ENCODE measurements at places on chromosomes 5 and 9.
A peak's percentile ranks its signal among the peaks of the same experiment; 100 is the strongest.

- DNase-seq: no peak
These were observed 57.6 kb downstream of the G3BP1 start for GRCh38 chr5:151829370-151829769.

DNA sequence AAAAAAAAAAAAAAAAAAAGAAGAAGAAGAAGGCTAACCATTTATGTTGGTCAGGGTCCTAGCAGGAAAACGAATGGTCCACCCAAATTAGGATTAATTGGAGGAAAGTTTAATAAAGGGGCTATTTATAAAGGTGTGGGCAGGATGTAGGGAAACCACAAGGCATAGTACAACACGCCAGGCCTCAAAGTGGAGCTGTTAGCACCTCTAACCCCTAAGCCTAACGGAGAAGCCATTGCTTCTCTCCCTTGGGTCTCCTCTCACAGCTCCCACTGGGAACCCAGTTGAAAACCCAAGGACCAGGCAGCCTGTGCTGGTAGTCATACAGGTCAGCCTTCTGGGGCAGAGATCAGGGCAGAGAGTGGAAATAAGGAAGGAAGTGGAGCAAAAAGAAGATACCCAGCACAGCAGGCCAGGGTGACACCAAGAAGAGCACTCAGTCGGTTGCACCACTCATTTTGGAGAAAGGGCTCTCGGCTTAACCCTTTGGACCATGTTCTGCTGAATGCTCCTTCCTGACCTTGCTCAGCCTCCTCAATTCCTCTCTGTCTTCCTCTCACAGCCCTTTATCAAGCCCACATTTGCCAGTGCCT, 8.8 kb upstream of the GLIPR2 start:
- DNase-seq: no peak

DNA sequence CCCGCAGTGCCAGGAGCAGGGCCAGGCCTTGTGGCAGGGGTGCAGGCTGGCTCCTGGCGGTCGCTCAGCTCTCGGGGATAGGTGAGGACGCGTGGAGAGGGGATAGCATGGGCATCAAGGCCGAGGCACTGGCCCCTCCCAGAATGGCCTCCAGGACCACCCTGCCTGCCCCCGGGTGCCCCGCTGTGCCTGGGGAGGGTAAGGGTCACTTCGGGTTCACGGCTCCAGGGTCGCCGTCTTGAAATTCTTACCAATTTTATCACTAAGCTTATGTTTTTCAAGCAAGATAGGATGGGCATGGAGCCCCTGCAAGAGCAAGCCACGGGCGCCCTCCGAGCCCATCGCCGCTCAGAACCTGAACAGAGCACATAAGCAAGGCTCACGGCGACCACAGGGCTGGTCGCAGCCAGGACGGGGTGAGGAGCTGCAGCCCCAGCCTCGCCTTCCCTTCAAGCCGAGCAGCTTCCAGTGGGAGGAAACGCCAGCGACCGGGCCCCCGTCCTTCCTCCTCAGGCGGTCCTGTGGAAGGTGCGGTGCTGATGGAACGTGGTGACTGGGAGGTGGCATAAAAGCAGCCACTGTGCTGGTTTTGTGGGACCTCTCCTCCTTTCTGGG, 14.2 kb upstream of the CLPTM1L start:
- DNase-seq: no peak

- peak; percentile 64 for DNase-seq
These were observed 27.3 kb upstream of the EDIL3 start for GRCh38 chr5:84411832-84412605.

GRCh38 chr9:33637881-33638280, 113.8 kb downstream of the ANKRD18B start:
- no peak for DNase-seq

- no peak for DNase-seq
These were observed 209.3 kb downstream of the GAPVD1 start for GRCh38 chr9:125470767-125471580.

GRCh38 chr5:73971326-73971725, 345.3 kb downstream of the ARHGEF28 start:
- DNase-seq: no peak

DNA sequence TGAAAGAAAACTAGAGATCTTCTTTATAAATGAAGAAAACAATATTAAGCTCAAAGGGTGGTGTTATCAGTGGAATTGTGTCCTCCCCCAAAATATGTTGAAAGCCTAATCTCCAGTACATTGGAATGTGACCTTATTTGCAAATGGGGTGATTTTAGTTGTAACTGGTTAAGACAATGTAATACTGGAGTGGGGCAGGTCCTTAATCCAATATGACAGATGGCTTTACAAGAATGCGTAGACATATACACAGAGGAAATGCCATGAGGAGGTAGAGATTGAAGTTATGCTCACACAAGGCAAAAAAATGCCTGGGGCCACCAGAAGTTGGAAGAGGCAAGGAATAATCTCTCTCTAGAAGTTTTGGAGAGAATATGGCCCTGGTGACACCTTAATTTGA, 13.7 kb upstream of the TRIM32 start:
- DNase-seq: no peak

DNA sequence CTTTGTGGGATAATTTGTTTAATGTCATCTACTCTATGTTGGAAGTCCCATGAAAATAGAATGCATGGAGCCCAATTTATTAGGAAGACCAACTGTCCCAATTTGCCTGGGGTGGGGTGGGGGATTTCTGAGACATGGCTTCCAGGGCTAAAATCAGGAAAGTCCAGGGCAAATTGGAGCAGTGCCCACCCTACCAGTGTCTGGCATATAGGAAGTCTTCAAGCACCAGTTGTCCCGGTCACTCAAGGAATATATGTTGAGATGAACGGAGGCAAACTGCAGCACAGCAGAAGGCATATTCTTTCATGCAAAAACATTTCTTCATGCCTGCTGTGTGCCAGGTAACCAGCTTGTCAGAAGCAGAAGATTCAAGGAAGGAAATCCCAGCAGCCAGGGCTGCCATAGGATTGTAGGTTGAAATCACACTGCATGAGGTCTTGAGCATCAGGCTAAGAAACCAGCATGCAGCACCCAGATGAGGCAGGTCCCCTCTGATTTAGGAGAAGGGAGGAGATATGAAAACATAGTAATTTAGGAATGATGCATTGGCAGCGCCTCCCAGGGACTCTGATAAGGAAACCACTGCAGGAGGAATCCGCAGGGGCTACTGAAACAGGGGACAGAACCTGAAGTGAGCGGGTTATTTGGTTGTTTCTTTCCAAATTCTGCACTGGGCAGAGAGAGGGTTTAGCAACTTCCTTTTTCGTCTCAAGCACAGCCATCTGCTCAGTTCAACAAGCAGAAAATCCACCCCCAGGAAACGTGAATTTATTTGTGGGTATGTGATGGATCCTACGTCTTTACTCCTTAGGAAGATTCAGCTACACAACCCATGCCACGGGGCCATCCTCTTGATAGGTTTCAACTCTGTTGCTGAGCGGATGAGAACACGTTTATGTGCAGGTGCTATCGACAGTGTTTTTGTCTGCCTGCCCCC, 112.6 kb upstream of the CPEB4 start:
- DNase-seq: no peak

GRCh38 chr9:128497824-128498610, 6.5 kb upstream of the GLE1 start:
- DNase-seq: no peak

DNA sequence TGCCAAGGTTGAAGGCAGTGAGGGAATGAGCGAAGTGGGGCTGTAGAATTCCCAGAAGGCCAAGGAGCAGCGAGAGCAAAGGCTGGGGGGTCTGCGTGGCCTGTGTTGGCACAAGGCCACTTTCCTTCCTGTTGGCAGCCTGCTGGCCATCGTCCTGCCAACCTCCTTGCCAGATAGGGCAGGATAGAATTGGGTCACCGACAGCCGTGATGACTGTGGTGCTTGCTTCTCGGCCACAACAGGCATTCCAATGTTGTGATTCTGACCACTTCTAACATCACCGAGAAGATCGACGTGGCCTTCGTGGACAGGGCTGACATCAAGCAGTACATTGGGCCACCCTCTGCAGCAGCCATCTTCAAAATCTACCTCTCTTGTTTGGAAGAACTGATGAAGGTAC, 18.9 kb downstream of the TRIP13 start:
- no peak for DNase-seq

DNA sequence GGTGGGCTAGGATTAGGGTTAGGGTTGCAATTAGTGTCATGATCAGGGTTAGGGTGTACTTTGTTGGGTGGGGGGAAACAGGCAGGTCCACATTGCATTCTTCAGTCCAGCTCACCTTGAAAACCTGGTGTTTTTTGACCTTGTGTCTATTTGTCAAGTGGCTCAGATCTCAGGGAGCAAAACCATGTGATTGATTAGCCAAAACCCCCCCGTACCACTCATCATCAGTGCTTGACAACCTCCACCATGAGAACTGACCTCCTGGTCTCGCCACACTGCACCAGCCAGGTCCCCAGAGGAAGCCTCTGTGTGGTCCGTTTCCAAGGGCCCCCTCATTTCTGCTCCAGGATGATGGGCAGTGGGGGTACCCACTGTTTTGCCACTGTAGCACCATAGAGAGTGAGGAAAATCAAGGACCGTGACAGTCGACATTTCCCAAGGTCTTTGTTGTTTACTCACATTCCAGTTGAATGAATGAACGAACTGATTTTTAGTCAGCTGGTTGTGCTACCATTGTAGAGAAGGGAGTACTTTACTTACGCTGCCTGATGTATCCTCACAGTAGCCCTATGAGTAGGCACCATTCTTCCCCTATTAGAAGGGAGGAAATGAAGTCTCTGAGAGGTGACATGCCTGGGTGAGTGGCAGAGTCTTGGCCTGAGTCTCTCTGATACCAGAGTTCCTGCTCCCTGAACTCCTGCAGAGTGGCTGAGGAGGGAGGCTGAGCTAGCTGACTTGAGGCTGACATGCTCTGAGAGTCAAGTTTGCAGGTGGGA, 84.8 kb downstream of the RAD23B start:
- no peak for DNase-seq

DNA sequence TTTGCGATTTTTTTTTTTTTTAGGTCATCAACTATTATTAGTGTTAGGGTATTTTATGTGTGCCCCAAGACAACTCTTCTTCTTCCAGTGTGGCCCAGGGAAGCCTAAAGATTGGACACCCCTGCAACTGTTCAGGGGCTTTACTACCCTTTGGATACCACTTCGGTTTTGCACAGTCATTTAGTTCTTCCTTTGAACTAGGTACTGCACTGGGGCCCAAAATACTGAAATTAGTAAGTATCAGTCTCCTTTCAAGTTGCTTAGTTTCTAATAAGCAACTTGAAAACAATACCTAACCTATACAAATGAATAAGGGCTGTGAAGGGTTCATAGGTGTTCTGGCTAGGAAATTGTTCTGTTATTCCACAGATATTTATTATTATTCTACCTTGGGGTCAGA, 45.3 kb downstream of the CWC27 start:
- DNase-seq: no peak

DNA sequence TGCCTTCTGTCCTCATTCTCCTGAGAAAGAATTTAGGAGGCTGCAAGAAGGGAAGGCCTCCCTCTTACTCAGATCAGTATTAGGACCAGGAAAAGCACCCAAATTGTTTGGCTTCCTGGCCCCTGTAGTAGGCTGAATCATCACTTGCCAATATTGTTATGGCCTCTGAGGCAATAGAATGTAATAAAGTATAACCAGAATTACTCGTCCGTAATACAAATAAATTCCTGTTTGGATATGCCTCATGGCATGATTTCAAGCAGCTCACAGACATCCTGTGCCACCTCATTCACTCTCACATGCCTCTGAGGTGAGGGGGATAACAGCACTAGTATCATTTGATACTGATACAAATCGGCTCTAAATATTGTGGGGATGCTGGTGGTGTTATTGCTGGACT, 427.3 kb downstream of the ISL1 start:
- peak; percentile 80 for DNase-seq

GRCh38 chr5:6411141-6411540, 32.8 kb upstream of the MED10 start:
- DNase-seq: no peak

DNA sequence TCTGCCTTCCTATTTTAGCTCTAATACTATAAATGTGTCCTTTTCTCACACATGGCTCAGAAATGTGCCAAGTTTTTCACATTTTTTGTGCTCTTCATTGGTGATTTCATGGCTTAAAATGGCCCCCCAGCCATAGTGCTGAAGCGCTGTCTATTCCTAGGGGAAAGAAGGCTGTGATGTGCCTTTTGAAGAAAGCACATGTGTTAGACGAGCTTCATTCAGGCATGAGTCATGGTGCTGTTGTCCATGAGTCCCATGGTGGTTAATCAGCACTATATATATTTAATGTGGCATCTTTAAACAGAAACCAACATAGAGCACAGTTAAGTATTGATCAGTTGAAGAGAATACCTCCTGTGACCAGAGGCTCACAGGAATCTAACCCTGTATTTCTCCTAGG, 55.8 kb downstream of the PDE8B start:
- DNase-seq: no peak

DNA sequence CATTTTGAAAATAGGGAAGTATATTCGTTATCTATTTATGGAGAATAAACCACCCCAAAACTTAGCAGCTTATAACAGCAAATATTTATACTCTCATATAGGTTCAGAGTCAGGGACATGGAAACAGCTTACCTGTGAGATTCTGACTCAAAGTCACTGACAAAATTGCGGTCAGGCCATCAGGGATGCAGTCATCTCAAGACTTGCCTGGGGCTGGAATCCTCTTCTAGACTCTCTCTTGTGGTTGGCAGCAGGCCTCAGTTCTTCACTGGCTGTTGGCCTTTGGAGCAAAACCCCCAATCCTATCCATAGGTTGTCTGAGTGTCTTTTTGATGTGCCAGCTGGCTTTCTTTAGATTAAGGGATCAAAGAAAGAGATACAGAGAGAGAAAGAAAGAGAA, 275.6 kb downstream of the SEC61B start:
- no peak for DNase-seq

DNA sequence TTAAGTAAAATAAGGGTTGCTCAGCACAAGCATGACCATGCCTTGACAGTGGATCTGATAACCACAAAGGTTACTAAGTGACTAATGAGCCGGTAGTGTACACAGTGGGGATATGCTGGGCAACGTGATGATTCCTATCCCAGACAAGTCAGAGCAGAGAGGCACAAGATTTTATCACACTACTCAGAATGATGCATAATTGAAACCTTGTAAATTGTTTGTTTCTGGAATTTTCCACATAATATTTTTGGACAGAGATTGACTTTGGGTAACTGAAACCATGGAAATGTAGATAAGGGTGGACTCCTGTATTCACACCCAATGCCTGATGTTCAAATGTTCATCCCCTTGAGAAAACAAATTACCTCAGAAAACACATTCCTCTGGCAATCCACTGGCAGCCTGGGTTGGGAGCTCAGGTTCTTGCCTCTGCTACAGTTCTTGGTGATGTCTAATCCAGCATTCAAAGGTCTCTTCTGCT, 16.2 kb upstream of the ERAP1 start:
- peak; percentile 84 for DNase-seq

- no peak for DNase-seq
These were observed 27.4 kb upstream of the ANKRD34B start for GRCh38 chr5:80597500-80597899.

GRCh38 chr9:18855656-18856055, 177.4 kb downstream of the SAXO1 start:
- DNase-seq: no peak

DNA sequence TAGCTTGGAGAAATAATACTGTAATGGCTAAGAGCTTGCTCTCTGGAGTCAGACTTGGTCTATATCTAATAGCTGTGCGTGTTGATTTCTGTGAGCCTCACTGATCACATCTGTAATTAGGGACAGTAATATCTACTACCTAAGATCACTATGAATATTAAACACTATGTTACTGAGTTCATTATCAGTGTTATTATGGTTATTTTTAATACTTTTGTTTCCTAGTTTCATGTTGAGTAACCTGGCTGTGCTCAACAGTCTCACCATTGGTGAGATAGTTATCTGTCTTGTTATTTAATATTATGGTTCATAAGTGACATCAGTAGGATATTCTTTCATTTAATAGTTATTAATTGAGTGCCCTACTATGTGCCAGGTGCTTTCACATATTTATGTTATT, 22.4 kb upstream of the CAVIN4 start:
- DNase-seq: no peak
